Stimulated activated CD8-positive, alpha-beta memory T cell treated with anti-CD3 and anti-CD28 coated beads, Interleukin-12 subunit alpha, Interleukin-12 subunit beta, amount 100 ng/mL, for 4 hours (primary cell): ENCODE measurements at places on chromosomes 5 and 9.

- DNase-seq, result no peak
These were observed 11.1 kb upstream of the LHFPL2 start for GRCh38 chr5:78659714-78660113.

GRCh38 chr9:135291165-135291564 is 188.4 kb upstream of the PPP1R26 start:
- no peak for DNase-seq

- no peak for DNase-seq
These were observed 387.0 kb downstream of the TLR4 start for GRCh38 chr9:118091226-118091625.

GRCh38 chr9:5364294-5365024 is 24.8 kb upstream of the RLN1 start:
- no peak for DNase-seq

DNA sequence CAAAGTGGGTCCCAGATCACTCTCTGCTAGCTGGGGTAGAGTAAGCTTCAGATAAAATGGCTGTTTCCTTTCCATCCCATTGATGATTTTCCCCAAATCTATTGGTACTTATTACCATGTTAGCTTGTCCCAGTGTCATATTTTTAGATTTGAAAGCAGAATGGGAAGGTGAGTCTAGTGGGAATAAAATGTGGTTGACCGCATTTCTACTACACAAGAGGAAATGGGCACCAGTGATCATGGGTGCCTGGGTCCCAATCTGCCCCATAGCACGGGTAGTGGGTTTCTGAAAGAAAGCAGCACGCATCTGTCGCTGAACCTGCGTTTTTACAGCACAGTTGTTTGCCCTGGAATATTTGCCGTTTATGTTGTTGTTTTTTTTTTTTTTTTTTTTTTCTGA is 20.1 kb downstream of the DAPK1 start:
- DNase-seq, result no peak

GRCh38 chr5:31317665-31318064 is 124.2 kb downstream of the CDH6 start:
- no peak for DNase-seq

DNA sequence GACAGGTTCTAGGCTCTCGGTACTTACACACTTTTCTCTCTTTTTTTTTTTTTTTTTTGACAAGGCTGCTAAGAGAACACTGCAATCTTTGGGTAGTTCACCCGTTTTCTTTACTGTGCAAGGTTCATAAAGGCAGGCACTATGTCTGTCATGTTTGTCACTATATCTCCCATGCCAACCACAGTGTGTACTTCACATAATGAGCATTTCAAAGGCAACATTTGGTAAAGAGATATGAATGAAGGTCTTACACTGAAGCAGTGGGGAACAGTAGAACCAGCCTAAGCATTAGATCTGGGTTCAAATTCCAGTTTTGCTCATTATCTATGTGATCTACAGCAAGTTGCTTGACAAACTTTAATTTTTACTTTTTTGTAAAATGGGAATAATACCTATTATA is 1.5 kb upstream of the HMGCR start:
- DNase-seq, result no peak

DNA sequence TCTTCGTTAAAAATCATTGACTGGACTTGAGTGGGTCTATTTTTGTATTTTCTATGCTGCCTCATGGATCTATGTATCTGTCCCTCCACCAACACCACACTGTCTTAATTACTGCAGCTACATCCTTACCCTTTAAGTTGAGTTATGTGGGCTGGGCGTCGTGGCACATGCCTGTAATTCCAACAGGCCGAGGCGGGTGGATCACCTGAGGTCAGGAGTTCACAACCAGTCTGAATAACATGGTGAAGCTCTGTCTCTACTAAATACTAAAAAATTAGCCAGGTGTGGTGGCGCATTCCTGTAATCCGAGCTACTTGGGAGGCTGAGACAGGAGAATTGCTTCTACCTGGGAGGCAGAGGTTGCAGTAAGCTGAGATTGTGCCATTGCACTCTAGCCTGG is 48.2 kb downstream of the XRCC4 start:
- no peak for DNase-seq

DNA sequence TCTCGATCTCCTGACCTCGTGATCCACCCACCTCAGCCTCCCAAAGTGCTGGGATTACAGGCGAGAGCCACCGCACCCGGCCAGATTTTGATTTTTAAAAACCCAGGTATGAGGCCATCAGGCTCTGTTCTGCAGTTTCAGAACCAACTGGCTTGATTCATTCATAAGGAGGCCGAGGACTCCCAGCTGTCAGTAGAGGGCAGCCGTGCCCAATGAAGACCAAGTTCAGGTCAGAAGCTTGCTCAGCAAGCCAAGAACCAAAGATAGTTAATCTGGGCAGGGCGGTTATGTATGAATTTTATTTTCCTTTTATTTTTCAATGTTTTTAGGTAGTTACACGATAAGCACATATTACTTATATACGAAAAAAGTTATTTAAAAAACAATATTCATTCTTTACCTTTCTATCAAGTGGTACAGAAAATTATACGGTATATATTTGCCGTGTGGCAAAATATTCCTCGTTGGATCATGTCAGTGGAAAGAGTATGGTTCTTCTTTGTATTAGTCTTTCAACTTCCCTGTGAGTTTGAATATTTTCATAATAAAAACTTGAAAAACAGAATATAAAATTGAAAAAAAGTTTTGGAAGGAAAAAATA is 18.0 kb downstream of the MGAT1 start:
- peak; percentile 41 for DNase-seq

GRCh38 chr5:126561908-126562307 is 33.1 kb downstream of the ALDH7A1 start:
- no peak for DNase-seq

DNA sequence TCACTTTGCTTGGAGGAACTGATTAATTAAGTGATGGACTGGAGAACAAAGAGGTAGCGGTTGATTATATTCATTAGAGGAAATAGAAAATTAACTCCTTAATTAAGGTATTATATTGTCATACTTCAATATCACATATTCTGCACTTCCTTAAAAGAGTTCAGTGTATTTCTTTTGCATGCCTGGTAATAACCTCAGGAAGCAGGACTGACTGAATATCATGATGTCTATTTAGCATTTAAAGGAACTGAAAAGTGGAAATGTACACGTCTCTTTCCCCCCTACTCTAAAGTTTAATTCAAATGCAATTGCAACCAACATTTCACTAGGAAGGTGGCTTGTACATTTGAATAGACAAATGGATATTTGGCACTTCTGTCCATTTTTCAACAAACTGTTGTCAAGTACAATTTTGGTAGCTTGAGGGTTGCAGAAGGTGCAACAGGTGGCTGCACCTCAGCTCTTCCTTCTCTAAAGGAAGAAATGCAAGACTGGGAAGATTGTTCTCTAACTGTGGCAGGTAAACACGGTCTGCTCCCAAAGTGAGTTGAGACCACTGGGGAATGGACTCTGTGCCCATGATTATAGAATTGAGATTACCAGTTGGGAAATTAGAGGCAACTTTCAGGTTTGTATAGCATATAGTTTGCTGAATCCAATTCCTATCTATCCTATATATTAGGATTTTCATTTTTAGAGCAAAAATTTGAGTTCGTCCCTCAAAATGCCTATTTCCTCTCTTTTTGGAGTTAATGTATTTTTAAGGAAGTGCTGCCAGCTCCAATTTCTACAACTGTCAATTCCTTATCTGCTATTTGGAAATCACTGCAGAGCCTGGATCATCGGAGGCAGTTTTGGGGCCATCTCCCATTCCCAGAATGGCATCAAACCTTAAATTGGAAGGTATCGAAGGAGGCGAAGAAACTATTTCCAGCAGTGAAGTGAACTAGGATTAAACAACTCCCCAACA is 98.9 kb upstream of the TAF11L2 start:
- DNase-seq, result no peak

- DNase-seq, result no peak
These were observed 52.1 kb upstream of the ERBIN start for GRCh38 chr5:65874241-65874640.

GRCh38 chr5:73989956-73990355 is 364.0 kb downstream of the ARHGEF28 start:
- no peak for DNase-seq

DNA sequence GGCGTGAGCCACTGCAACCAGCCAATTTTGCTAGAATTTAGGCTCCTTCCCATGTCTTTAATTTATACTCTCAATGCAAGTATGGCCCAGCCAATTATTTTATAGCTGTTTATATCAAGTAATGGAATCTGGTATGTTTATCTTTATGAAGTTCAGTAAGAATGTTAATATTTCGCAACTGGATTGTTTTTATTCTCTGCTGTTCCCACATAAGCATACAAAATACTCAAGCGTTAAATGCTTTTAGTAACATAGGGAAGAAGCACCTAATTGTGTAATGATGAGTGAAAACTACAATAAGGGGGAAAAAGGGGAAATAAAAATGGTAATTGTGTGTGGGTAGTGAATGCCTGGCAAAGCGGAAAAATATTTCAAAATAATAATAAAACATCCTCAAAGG is 21.3 kb downstream of the PWWP2A start:
- DNase-seq, result no peak

DNA sequence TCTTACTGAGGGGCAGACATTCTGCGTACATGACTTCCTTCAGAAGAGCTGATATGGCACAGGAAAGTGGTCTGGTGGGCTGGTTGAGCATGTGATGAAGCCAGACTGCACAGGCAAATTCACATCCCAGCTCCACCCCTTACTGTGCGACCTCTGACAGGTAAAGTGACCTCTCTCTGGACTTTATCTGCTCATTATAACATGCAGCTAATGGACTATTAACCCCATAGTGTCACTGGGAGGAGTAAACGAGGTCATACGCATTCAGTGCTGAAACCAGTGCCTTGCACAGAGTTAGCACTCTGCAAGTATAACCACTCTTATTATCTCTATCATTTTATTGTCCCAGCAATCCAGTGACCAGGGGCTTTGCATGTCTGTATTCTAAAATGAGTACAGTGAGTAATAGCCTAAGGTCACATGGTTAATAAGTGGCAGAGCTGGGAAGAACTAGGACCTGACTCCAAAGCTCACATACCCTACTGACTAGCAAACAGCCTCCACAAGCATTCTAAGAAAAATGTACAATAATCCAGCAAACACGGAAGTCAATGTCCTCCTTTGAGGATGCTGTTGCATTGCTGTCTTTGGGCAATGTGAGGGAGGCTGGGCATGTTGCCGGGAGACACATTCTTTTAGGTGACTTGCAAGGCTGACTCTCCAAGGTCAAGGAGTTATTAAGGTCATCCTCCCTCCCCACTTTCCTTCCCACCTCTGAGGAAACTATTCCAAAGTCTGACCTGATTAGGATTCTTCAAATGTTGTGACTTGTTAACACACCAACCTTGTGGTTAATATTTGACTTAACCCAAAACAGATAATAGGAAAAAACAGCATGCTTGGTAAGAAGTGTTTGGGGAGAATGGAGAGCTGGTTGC is 19.0 kb downstream of the GLRX start:
- DNase-seq, result no peak

DNA sequence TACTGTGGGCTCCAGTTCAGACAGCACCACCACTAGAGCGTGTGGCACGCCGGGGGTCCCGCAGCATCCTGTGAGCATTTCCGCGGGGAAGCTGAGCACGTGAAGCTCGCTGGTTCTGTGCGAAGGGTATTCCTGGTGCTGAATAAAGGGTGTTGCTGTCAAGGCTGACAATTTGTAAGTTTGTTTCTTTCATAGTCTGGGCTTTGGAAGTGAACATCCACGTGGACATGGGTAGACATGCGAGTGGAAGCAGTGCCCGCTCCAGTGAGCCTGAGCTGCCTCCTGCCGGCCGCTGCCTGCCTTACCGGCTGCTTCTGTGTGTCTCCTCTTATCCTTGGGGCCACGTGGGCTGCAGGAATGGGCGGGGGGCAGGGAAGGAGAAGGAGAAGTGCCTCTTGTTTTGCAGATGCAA is 14.7 kb downstream of the NDUFS6 start:
- no peak for DNase-seq

- no peak for DNase-seq
These were observed 8.8 kb downstream of the FGF18 start for GRCh38 chr5:171428168-171428696.

- DNase-seq, result no peak
These were observed 65.1 kb upstream of the IQGAP2 start for GRCh38 chr5:76337953-76338451.

DNA sequence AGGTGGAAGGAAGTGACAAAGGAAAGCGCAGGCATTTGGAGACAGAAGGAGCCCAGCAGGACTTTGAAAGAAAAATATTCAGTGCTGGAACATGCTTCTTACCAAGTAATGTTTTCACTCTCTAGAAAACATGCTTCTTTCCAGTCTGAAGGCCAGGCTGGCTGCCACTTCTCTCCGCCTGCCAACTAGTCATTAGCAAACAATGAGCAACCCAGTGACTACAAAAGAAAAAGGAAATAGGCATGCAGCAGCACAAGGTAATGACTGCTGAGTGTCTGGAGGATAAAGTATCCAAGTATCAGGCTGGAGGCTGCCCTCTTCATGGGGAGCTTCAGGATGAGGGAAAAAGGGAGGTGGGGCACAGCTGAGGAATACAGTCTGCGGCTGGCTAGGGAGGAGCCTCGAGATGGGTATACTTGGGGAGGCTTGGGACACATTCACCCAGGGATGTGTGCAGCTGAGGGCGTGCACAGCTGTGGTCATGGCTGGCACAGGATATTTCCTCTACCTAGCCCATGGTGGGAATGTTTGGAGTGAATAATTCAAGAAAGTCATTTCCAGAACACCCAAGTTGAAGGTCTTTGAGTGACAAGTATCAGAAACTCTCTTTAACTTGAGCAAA is 161.5 kb upstream of the KIF2A start:
- no peak for DNase-seq
